Stomach (tissue), 19 donors: ENCODE measurements at places on chromosomes 1 and 21. TPM values are rescaled to one million over a fixed set of nuclear protein-coding genes. Genes with fewer than 3 reads are reported as not detected.

The PRELP gene
- total RNA-seq = 17.2 TPM

The ECM1 gene
- 4.0 TPM for total RNA-seq

The TRIM33 gene
- 211 TPM for total RNA-seq

The OVAAL gene
- not detected for total RNA-seq

GRCh38 chr1:109197158-109198042 is 16.3 kb upstream of the SARS1 start:
- no peak overlapping the region for H3K4me3 ChIP-seq
- H3K4me1 ChIP-seq = peaks cover 4% of the 10 kb centered on the region
- H3K36me3 ChIP-seq = no peaks in the 10 kb centered on the region
- no peak overlapping the region for H3K27ac ChIP-seq

GRCh38 chr1:28290851-28291250 is 31.5 kb downstream of the SESN2 start:
- no peak overlapping the region for H3K4me3 ChIP-seq
- no peaks in the 10 kb centered on the region for H3K4me1 ChIP-seq
- peak; percentile 64 for DNase-seq
- no peaks in the 10 kb centered on the region for H3K27me3 ChIP-seq
- H3K36me3 ChIP-seq = no peaks in the 10 kb centered on the region

DNA sequence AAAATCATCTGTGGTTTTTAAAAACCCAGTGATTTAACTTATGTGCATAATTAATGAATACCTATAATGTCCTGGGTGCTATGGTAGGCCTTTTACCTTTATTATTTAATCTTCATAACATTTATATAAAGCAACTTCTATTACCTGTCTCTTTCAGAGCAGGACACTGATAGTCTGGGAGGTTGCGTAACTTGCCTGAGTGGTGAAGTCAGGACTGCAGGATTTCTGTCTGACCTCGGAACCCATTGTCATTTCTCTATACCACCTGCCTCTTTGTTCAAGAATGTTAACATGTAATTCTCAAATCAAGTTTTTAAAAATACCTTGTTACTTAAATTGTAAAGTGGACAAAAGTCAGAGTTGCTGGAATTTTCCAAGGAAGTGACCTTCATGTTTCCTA is 41.0 kb upstream of the BACH1 start:
- DNase-seq = no peak
- H3K27ac ChIP-seq = no peak overlapping the region
- H3K4me3 ChIP-seq = no peak overlapping the region
- H3K27me3 ChIP-seq = no peaks in the 10 kb centered on the region

The CD1E gene
- not detected for total RNA-seq

GRCh38 chr1:160483505-160484185 is 39.4 kb downstream of the SLAMF6 start:
- DNase-seq = no peak
- no peaks in the 10 kb centered on the region for H3K27me3 ChIP-seq
- no peak overlapping the region for H3K27ac ChIP-seq
- H3K4me3 ChIP-seq = no peak overlapping the region

The ST3GAL3 gene
- total RNA-seq = 1.6 TPM

The FALEC gene
- not detected for total RNA-seq

GRCh38 chr1:21759182-21759581 is 23.8 kb downstream of the USP48 start:
- DNase-seq = no peak
- H3K27ac ChIP-seq = no peak overlapping the region
- H3K27me3 ChIP-seq = no peaks in the 10 kb centered on the region
- H3K4me1 ChIP-seq = peaks cover 52% of the 10 kb centered on the region

- no peaks in the 10 kb centered on the region for H3K27me3 ChIP-seq
- H3K27ac ChIP-seq = peak overlapping the region; percentile 12
- peaks cover 22% of the 10 kb centered on the region for H3K4me1 ChIP-seq
- DNase-seq = no peak
Observed at GRCh38 chr1:11059155-11059967, 457 bp downstream of the SRM start.

The SYT2 gene
- total RNA-seq = not detected
